ENCODE measurements at places on chromosomes 16 and 17.

GRCh38 chr17:65495122-65496055, 66.1 kb downstream of the AXIN2 start:
- DNase-seq, result no peak

DNA sequence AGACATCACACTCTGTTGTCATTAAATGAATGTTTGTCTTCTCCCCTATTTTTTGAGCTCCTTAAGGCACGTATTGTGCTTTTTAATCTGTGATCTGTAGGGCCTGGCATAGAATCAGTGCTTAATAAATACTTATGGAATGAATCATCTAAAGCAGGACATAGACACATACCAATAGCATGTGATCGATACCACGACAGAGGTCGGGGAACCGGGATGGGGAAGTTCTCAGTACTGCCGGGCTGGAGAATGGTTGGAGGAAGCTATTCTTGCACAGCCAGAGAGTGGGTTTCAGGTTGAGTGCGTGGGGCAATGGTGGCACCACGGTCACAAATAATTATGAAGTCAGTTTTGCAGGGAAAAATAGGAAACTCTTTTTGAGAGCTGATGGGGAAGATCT, 26.8 kb downstream of the NLRP1 start:
- peak; percentile 81 for DNase-seq

DNA sequence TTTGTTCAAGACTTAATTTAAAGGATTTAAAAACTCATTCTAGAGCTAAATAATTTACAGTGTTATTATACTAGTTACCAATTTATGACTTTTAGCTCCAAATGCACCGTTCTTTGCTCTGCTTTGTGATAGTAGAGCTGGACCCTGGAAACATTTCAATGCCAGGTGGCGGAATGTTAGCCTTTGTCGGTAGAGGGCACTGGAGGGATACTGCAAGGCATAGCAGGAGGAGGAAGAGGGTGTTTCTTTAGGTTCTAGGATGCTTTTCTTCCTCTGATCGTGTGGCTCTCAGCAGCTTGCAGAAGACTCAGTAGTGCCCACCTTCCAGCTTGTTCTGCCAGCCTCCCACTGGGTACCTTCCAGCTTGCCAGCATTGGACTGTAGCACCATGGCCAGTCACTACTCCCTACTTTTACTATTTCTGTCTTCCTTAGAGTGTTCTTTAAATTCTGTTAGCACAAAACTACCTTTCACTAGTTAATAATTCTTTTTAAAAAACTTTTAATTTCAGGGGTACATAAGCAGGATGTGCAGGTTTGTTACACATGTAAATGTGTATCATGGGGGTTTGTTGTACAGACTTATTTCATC, 325.3 kb downstream of the UTP18 start:
- no peak for DNase-seq

DNA sequence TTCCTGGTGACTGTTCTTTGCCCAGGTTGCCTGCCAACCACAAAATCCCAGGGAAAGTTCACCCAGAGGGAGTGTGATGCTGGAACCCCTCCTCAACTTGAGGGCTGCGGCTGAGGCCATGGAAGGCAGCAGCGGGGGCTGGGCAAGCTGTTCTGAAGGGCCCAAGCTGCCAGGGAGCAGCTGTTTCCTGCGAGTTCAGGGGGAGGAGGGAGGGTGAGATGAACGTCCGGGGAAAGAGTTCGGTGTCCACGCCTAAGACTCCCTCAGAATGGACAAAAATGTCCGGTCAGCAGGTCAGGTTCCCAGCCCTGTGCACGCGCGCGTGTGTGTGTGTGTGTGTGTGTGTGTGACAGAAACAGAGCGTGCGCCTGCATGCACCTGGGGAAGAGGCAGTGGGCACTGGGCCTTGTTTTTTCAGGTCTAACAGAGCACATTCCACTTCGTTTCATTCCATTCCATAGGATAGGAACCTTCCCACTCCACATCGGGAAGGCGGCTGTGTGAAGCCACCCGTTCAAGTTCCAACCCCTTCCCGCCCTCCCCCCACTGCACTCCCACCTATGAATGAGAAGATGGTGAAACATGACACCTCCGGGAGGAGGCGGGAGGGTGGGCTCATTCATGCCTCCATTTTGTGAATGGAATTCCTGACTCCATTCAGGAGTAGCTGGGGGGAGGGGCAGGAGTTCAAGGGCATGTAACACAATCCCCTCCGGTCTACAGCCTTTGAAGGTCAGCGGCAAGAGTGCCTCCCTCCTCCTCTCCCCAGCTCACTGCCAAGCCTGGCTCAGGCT, 15.7 kb downstream of the ETV4 start:
- DNase-seq, result no peak

- peak; percentile 24 for DNase-seq
These were observed 856 bp downstream of the DNAJA2 start for GRCh38 chr16:46972429-46973206.

DNA sequence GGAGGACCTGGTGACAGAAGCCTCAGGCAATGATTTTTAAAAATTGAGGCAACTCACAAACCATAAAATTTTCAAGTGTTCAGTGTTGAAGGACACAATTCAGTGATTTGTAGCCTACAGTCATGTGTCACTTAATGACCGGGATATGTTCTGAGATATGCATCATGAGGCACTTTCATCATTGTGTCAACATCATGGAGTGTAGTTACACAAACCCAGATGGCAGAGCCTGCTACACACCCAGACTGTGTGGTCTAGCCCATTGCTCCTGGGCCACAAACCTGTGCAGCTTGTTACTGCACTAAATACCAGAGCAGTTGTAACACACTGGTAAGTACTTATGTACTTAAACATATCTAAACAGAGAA, 1.6 kb downstream of the PRSS41 start:
- DNase-seq, result peak; percentile 93

- DNase-seq, result peak; percentile 35
These were observed 138.7 kb downstream of the GAS7 start for GRCh38 chr17:10059684-10060211.

GRCh38 chr17:46948544-46948943, 25.6 kb downstream of the GOSR2 start:
- no peak for DNase-seq

DNA sequence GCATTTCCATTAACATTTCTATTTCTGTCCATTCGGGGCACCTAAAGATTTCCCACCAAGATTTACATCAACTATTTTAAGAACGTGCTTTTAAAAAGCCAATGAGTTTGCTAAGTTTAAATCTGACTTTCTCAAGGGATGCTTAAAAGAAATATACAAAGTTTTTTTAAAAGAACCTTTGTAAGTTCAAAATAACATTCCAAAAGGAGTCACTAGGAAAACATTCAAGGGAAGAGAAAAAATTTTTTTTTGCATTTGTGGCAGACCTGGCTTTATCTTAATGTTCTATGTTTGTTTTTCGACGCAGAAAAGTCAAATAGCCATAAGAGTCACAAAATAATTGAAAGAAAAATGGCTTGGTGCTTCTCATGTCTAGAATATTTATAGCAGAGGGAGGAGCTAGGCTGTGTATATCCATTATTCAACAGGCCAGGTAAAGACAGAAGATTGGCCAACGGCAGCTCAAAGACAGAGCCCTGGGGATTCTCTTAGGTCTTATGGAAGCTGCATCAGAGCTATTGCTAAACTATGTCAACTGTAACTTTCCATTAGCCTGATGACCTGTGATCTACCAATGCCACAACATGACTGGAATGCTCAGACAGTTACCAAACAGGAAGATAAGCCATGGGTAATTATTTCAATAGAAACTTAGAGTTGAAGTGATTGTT, 37.8 kb upstream of the MYOCD start:
- no peak for DNase-seq

DNA sequence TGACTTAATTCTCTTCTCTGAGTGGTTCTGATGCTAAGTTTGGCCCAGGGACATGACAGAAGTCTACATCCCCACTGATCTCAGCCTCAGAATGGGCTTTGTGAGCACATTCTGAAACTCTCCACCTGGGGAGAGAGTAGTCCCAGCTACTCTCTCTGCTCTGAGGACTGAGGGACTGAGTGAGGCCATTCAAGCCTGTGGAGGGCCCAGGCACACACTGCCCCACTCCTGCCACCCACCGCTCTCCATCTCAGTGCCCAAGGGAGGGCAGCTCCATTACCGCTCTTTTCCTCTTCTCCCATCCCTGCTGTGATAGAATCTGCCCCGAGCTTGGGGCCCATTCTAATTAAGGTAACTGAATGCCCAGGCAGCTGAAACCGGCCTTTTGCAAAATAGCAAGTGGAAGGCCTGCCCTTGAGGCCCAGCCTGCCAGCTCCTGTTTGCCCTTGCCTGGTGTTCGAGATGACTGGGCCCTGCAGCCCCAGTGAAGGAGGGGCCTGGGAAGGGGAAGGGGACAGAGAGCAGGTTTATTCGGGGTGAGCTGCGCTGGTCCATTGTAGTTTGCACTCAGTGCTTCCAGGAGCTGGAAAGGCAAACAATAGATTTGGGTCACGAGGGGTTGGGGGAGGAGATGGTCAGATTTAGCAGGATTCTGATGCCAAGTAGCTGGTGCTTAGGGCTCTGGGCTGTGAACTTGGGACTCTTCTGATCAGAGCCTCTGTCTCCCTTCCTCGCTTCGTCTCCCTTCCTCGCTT, 76.2 kb downstream of the RAB11FIP4 start:
- DNase-seq, result no peak

DNA sequence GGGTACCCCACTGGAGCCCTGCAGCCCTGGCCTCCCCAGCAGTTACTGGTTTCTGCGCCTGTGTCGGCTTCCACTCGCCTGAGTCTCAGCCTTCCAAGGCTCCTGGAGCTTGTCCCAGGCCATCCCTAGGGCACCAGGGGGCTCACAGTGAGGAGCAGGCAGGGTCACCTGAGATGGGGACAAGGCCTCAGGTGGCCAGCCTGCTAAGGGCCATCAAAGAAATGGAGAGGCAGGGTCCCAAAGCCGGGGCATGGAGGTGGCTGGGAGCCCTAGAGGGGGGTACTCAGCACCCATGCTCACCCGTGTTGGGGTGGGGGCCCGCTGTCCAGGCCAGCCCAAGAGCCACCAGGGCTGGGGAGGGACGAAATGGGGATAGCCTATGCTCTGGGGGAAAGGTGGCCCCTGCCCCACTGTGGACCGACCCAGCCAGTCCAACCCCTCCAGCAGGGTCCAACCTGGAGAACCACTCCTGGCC, 1.3 kb downstream of the FASN start:
- DNase-seq, result no peak

- no peak for DNase-seq
These were observed 37.2 kb downstream of the MAP2K6 start for GRCh38 chr17:69451416-69452394.

DNA sequence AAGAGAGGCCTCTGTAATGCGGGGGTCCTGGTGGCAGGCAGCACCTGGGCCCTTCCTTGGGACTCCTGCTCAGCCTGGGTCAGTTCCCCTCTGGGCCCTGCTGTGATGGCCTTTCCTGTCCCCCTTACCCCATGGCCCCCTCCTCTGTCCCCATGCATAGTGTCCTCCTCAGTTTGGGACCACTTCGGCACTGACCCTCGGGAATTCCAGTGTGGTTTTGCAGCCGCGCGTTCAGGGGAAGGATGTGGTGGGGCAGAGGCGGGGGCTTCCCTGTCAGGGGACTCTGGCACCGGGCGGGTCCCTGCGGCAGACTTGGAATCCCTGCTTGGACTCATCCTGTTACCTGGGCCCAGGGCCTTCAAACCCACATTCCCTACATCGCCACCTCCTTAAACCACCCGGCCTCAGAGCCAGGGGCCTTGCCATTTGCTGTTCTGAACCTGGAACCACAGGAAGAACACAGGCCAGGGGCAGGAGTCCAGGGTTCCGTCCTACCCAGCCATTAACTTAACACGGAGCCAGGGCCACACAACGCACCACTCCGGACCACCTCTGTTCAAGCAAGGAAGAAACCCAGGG, 31.4 kb upstream of the EIF1 start:
- no peak for DNase-seq

- no peak for DNase-seq
These were observed 41.9 kb upstream of the SKAP1 start for GRCh38 chr17:48471817-48472410.

- DNase-seq, result no peak
These were observed 12.7 kb upstream of the FOXN1 start for GRCh38 chr17:28493460-28493859.

Data from inflammatory macrophage (primary cell).